ENCODE measurements at places on chromosomes 5 and 9.
A peak's percentile ranks its signal among the peaks of the same experiment; 100 is the strongest.

- no peak for DNase-seq
These were observed 26.4 kb downstream of the SLC6A7 start for GRCh38 chr5:150215979-150216944.

- no peak for DNase-seq
These were observed 15.7 kb downstream of the LVRN start for GRCh38 chr5:115977988-115978387.

- DNase-seq: peak; percentile 23
These were observed 14.2 kb downstream of the SLC12A2 start for GRCh38 chr5:128097781-128098180.

- no peak for DNase-seq
These were observed 86.3 kb upstream of the SLC12A2 start for GRCh38 chr5:127997201-127997704.

GRCh38 chr9:95857124-95857523, 18.4 kb upstream of the ERCC6L2 start:
- no peak for DNase-seq

DNA sequence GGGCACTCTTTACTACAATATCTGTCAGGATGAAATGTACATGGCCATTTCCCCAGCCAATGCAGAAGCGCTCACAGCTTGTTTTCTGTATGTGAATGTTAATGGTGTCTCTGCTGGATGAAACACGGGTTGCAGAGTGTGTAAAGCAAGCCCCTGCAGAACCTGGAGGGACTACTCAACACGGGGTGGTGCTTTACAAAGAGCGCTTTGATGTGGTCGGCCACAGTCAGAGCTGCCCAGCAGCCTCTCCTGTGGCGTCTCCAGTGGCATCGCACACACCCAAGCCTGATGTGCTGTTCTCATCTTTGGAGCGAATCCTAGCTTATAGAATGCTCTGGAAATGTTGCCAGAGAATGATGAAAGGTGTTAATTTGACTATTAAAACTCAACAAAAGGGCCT, 162.7 kb upstream of the NFIL3 start:
- no peak for DNase-seq

GRCh38 chr5:1757511-1757910, 42.1 kb downstream of the MRPL36 start:
- no peak for DNase-seq

GRCh38 chr5:65327582-65327981, 154.1 kb downstream of the ADAMTS6 start:
- DNase-seq: no peak

DNA sequence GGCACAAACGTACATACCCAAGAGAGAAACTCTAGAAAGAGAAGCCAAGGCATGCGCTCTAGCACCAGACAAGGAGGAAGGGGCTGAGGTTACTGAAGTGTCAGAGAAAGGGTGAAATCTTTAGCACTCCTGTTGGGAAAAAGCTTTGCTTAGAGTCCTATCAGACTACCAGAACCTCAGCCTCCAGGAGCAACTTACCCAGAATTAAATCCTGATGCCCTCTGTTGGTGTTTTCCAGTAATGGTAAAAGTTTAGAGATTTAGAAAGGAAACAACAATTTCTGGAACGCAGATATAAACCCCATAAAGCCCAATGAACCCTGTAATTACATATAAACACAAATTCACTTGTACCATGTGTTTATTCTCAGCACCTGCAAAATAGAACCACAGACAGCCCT, 33.2 kb upstream of the ASTN2 start:
- no peak for DNase-seq

- no peak for DNase-seq
These were observed 227.1 kb upstream of the CYLC2 start for GRCh38 chr9:102768002-102768401.

DNA sequence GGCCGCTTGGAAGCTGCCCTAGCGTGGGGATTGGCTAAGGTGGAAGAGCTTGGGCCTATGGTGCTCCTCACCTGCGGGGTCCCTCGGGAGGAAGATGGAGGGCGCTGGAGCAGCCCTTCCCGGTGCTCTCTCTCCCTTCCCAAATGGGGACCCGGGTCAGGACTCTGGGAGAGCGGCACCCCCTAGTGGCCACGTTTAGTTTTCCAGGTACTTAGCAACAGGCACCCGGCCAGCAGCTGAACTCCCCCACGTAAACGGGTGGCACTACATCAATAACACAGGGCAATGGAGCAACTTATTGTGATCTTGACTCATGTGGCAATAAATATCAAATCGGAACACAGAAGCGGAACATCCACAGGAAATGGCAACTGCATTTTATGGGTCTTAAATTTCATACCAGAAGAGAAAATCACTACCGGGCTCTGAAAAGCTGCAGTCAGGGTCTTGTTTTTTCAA, 316.6 kb downstream of the AGTPBP1 start:
- DNase-seq: peak; percentile 47

GRCh38 chr9:76603448-76603895, 144.5 kb downstream of the GCNT1 start:
- DNase-seq: no peak

- DNase-seq: no peak
These were observed 144.2 kb upstream of the RAI14 start for GRCh38 chr5:34511915-34512314.

DNA sequence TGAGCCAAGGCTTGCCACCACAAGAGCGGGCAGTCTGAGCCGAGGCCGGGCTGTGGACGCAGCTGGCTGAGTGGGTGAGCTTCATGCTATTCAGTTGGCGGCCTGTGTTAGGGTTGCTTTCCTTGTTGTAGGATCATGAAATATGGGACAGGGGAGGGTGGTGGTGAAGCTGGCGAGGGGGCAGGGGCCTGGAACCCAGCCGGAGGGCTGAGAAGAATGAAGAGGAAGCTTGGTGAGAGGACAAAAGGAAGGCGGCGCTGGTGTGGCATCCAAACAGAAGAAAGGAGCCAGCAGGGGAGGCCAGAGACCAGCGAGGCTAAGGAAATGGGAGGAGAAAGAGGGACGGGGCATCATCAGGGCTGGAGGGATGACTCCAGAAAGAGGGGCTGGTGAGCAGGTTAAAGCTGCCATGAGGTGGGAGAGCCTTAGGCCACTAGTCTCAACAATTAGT, 18.3 kb downstream of the RALGPS1 start:
- DNase-seq: no peak

GRCh38 chr5:131977212-131977604, 31.7 kb upstream of the MEIKIN start:
- no peak for DNase-seq

GRCh38 chr5:161273410-161273809, 273.1 kb downstream of the GABRB2 start:
- no peak for DNase-seq

DNA sequence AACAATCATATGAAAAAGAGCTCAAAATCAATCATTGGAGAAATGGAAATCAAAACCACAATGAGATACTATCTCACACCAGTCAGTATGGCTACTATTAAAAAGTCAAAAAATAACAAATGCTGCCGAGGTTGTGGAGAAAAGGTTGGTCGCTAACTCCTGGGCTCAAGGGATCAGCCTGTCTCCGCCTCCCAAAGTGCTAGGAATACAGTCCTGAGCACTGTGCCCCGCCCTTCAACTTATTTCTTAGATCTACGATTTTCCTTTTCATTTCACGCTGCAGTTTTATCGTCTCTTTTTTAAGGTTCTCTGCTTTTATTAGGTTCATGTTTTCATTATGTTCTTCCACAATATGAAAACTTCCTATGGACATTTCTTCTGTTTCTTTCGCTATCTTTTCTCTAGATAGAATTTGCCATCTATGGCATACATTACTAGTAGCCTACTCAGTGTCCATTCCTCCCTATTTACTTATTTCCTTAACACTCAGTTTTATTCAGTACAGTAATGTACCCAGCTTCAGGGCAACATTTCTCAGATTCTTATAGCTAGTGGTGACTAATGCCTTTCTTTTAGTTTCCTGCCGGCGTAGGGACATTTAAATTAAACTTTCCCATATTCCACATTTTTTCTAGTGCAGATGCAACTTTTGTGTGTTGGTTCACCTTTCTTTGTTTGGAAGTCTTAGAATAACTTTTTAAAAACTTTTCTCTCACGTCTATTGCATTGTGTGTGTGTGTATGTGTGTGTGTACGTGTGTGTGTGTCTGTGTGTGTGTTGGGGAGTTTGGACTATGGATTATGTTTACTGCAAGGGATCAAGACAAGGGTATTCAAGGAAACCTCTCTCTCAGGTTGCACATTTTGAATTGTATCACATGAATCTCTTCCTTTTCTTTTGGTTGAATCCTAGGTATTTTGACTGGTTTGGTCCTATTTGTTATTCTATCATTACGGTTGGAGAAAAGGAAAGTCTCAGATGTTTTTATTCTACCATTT, 21.6 kb upstream of the FBN2 start:
- DNase-seq: no peak

DNA sequence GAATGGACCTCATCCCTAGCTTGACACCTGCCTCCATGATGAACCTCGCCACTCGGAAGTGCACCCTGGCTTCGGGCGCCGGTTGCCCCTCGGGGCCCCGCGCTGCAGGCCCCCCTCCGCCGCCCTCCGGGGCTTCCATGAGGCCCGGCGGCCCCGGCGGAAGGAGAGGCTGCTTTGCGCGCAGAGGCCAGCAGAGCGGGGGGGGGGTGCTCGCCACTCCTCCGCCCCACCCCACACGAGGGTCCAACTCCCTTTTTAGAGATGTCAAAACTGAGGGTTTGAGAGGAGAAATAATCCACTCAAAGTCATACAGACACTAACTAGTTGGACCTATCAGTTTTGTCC, 7.9 kb downstream of the DUSP1 start:
- DNase-seq: no peak

DNA sequence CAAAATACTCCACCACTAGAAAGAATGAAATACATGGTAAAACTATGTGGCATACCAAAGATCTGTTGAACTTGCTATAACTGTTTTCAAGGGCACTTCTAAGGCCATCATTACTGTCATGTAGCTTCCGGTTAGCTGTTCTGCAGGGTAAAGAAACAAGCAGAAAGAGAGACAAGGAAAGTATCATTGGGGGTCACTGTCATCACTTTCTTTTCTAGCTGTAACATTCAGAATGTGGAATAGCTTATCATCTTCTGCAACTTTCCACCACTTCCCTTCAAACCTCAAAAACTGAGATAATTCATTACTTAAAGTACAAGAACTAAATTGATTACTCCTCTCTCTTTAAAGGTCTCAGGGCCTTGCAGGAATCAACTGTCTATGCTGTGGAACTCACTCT, 57.6 kb downstream of the RASEF start:
- DNase-seq: no peak

- DNase-seq: no peak
These were observed 174.7 kb upstream of the NREP start for GRCh38 chr5:111931655-111932054.

- DNase-seq: no peak
These were observed 25.7 kb downstream of the ZMAT2 start for GRCh38 chr5:140725799-140726471.

DNA sequence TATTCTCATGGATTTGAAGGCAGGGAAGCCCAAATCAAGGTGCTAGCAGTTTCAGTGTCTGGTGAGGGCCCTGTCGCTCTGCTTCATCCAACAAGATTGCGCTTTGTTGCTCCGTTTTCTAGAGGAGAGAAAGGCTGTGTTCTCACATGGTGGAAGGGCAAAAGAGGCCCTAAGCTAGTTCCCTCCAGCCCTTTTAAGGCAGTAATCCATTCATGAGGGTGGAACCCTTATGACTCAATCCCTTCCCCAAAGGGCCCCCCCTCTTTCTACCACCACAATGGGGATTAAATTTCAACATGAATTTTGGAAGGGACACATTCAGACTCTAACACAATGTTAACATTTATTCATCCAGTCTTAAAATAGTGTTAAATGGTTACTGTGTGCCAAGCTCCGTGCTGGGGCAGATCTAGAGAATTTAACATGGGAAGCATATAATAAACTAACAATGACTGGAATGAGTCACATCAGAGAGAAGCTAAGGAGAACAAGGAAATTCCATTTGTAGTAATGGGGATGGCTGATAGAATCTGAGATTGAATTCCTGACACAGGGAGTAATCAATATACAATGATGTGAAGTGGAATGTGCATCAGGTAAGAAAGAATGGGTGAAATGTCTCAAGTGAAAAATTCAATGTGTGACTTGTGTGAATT, 382.8 kb upstream of the ZNF608 start:
- no peak for DNase-seq

All from OCI-LY7 (cell line).